ENCODE measurements at places on chromosomes 3 and 15. TPM values are rescaled to one million over a fixed set of nuclear protein-coding genes. Genes with fewer than 3 reads are reported as not detected.

GCSAM gene
- 1.4 TPM for total RNA-seq

PARP15 gene
- total RNA-seq, result 2.7 TPM

SCN5A gene
- total RNA-seq, result 0.23 TPM

GOLGA8O gene
- total RNA-seq, result not detected

PIAS1 gene
- total RNA-seq, result 40.9 TPM

GOLGA8G gene
- total RNA-seq, result 7.9 TPM

CYP11A1 gene
- total RNA-seq, result 45.9 TPM

GOLGA8T gene
- total RNA-seq, result not detected

PLIN1 gene
- 1.5 TPM for total RNA-seq

INTS14 gene
- total RNA-seq, result 39.4 TPM

GNB4 gene
- 11.9 TPM for total RNA-seq

DNA sequence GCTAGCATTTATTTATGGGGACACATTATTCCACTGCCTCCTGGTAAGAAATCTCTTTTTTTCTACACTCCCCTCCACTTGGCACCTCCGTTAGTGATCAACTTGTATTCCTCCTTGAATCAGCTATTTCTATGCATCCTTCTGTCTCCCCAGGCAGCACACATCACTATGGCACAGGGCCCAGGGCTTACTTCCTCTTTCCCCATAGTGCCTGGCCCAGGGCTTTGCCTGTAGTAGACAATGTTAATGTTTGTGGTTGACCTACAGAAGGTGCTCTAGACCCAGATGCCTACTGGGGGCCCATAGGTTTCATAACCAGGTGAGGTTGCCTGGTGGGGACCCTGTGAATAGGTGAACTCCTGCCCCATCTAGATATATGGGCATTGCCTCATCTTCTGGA, 44.9 kb downstream of the EPHB1 start:
- no peaks in the 10 kb centered on the region for H3K4me1 ChIP-seq
- H3K27me3 ChIP-seq, result no peaks in the 10 kb centered on the region
- no peak for DNase-seq

DNA sequence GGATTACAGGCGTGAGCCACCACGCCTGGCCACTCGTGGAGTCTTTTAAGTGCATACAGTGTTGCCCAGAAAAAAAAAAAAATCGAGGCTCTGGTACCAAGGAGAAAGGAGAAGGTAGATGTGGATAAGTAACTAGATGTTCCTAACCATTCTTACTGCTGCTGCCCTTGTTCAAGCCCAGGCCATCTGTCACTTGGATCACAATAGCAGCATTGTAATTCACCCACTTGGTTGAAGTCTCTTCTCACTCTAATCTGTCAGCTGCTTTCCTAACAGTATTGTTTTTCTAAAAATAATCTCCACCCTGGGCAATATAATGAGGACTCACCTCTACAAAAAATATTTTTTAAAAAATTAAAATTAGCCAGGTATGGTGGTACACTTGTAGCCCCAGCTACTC, 58.0 kb upstream of the CRTC3 start:
- no peak overlapping the region for H3K27ac ChIP-seq
- no peak for DNase-seq
- no peaks in the 10 kb centered on the region for H3K4me1 ChIP-seq
- no peak overlapping the region for H3K4me3 ChIP-seq

DNA sequence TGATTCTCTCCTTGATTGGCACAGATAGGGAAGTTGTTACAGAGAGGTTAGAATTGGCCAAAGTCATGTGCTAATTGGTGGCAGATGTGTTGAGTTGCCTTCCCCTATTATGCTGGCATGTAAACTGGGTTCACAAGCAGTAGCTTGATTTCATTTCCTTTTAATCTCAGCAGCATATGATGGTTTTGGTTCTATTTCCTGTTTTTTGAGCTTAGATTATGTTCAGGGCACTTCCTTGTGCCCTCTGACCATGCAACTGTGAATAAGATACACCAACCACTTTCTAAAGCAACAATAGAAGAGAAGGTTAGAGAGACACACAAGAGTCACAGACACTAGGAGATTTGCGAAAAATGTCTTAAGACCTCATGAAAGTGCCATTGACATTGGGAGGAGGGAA, 16.5 kb downstream of the HPS3 start:
- no peaks in the 10 kb centered on the region for H3K27me3 ChIP-seq
- H3K27ac ChIP-seq, result no peak overlapping the region
- H3K36me3 ChIP-seq, result no peaks in the 10 kb centered on the region
- no peak overlapping the region for H3K4me3 ChIP-seq
- H3K4me1 ChIP-seq, result no peaks in the 10 kb centered on the region

GRCh38 chr3:115659253-115660220, 36.2 kb downstream of the GAP43 start:
- H3K36me3 ChIP-seq, result no peaks in the 10 kb centered on the region
- no peaks in the 10 kb centered on the region for H3K4me1 ChIP-seq
- peak overlapping the region; percentile 57 for H3K4me3 ChIP-seq
- no peaks in the 10 kb centered on the region for H3K27me3 ChIP-seq
- DNase-seq, result no peak
- H3K27ac ChIP-seq, result peak overlapping the region; percentile 86

DNA sequence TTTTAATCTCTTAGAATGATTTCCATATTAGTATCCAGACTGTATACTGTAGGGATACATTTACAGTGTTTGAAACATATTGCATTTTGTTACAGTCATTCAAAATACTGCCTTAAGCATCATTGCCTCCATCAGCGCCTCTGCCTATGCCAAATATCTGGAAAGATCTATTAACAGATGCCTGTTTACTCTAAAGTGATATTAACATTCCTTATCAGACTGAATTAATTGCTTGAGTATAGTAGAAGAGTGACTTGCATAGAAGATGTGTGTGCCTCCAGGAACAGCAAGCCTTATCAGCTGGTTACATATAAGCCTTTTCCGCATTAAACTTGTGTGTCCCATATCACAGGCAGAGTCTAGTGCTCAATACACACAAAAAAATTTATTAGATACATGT, 379.1 kb downstream of the CADM2 start:
- H3K4me3 ChIP-seq, result no peak overlapping the region
- H3K27ac ChIP-seq, result no peak overlapping the region
- H3K4me1 ChIP-seq, result no peaks in the 10 kb centered on the region
- no peaks in the 10 kb centered on the region for H3K36me3 ChIP-seq
- no peak for DNase-seq

GRCh38 chr3:126039870-126040269, 44.1 kb downstream of the SLC41A3 start:
- no peak for DNase-seq
- no peak overlapping the region for H3K4me3 ChIP-seq
- no peaks in the 10 kb centered on the region for H3K36me3 ChIP-seq
- no peaks in the 10 kb centered on the region for H3K4me1 ChIP-seq

DNA sequence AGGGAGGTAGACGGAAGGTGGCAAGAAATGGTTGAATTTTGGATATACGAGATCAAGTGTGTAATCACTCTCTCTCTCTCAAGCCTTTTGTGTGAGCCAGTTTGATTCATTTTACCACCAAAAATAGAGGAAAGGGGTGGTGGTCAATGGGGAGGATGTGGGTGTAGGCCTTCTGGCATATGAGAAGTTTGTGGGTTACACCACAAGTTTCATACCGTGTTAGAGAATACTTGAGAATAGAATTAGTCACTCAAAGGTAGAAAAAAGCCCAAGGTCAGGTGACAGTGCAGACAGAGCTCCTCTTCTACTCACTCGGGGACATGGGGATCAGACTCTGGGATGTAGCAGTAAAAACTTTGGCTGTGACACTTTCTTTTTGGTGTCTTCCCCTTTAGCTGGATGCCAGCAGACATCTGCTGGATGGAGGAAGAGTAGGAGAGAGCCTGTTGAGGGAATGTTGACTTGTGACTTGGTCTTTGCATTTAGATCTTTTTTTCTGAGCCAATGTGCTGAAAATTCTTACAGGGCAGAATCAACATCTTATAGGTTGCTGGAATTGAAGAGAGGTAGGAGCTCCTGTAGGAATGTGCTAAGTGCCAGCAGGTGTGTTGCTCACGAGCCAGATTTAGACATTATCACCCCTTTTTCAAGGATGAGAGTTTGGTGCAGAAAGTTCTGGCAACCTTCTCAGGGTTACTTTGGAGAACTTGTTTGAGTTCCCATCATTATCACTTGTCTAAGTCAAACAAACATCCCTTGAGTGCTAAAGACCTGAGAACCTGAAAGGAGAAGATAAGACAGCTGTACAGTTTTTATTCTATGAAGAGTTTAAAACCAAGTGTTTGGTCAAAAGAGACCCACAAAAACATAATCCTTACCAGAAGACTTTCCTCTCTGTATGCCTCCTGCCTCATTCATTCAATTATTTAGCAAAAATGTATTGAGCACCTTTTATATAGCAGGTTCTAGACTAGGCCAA, 43.9 kb upstream of the RYK start:
- DNase-seq, result no peak
- no peaks in the 10 kb centered on the region for H3K4me1 ChIP-seq
- H3K36me3 ChIP-seq, result no peaks in the 10 kb centered on the region
- H3K4me3 ChIP-seq, result no peak overlapping the region

- H3K27me3 ChIP-seq, result no peaks in the 10 kb centered on the region
- no peaks in the 10 kb centered on the region for H3K36me3 ChIP-seq
- no peak overlapping the region for H3K4me3 ChIP-seq
- H3K27ac ChIP-seq, result no peak overlapping the region
Measured at GRCh38 chr3:28206479-28206878, 34.9 kb upstream of the CMC1 start.

- DNase-seq, result no peak
- H3K27me3 ChIP-seq, result no peaks in the 10 kb centered on the region
- no peak overlapping the region for H3K27ac ChIP-seq
- no peak overlapping the region for H3K4me3 ChIP-seq
Measured at GRCh38 chr3:151918253-151919029, 45.0 kb downstream of the SUCNR1 start.

GRCh38 chr3:194536871-194537637, 50.3 kb upstream of the ATP13A3 start:
- H3K4me3 ChIP-seq, result no peak overlapping the region
- DNase-seq, result peak; percentile 83
- H3K27me3 ChIP-seq, result no peaks in the 10 kb centered on the region
- H3K27ac ChIP-seq, result peak overlapping the region; percentile 15

- H3K4me1 ChIP-seq, result no peaks in the 10 kb centered on the region
- H3K36me3 ChIP-seq, result no peaks in the 10 kb centered on the region
- no peaks in the 10 kb centered on the region for H3K27me3 ChIP-seq
- H3K4me3 ChIP-seq, result no peak overlapping the region
Measured at GRCh38 chr15:85826756-85827515, 32.2 kb upstream of the KLHL25 start.

GRCh38 chr15:100981086-100981485, 61.9 kb downstream of the LRRK1 start:
- H3K27me3 ChIP-seq, result no peaks in the 10 kb centered on the region
- no peaks in the 10 kb centered on the region for H3K36me3 ChIP-seq
- H3K4me1 ChIP-seq, result peaks cover under 1% of the 10 kb centered on the region
- no peak overlapping the region for H3K4me3 ChIP-seq

DNA sequence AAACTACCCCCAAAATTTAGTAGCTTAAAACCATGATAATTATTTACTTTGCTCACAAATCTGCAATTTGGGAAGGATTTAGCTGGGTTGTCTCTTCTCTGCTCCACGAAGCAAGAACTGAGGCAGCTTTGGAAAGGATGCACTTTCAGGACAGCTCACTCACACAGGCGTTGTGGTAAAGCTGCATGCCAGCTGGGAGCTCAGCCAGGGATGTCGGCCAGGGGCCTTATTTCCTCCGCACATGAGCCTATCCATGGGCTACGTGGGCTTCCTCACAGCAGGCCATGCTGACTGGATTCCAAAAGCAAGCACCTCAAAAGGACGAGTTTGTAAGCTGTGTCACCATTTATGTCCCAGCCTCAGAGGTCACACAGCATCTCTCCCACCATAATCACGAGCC, 301.3 kb upstream of the IGF1R start:
- H3K4me1 ChIP-seq, result no peaks in the 10 kb centered on the region
- H3K4me3 ChIP-seq, result no peak overlapping the region
- H3K27me3 ChIP-seq, result no peaks in the 10 kb centered on the region
- no peak overlapping the region for H3K27ac ChIP-seq
- H3K36me3 ChIP-seq, result no peaks in the 10 kb centered on the region
- no peak for DNase-seq

DNA sequence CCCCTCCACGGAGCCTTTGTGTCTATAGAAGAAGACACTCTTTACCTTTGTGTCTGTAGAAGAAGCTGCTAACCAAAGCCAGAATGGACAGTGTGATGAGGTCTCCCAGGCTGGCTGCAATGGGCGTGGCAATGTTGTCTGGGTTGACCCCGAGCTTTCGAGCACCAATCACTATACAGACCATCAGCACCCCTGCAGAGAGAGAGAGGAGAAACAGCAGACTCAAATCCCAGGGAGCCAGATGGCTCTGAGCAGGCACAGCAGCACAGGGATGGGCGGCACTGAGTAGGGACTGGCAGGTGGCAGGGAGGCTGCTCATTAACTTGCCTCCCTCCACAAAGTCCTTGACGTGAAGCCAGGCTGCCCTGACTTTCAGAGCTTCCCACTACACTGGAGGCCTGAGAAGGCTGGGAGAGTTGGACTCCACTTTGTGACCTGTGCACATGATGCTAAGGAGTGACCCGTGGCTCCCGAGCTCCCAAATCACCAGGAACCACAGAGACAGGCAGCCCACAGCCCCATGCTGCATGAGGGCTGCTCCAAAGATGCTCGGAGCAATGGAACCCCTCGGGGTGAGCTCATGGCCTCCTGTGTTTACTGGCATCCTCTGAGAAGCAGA, 53.9 kb downstream of the ROPN1B start:
- no peaks in the 10 kb centered on the region for H3K4me1 ChIP-seq
- DNase-seq, result no peak
- H3K36me3 ChIP-seq, result no peaks in the 10 kb centered on the region
- no peak overlapping the region for H3K4me3 ChIP-seq

DNA sequence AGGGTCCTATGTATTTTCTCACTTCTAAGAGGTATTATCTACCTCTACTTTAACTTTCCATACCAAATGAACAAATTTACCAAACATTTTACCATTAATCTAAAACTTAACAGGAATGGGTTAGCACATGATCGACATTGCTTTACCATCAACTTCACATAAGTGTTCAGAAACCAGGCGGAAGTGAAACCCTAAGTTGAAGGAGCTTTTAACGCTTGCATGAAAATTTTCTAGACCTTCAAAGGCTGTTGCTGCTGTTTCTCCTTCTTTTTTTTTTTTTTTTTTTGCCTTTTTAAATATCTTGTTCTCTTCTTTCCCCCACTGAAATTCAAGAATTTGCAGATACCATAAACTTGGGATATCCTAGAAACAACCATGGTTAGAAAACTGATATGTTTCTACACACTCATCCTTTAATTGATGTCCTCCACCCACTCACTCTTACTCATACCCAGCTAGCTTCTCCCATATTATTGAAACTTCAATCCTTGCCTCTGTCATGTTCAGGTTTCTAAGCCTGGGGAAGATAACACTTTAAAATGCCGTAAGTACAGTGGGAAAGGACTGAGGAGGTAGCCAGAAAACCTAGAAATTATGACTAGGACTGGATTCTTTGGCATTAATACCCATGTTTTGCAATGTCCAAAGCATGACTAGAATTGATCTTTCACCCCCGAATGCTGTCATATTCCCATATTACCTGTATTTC, 24.7 kb downstream of the MYO5A start:
- no peak overlapping the region for H3K4me3 ChIP-seq
- DNase-seq, result no peak
- no peaks in the 10 kb centered on the region for H3K27me3 ChIP-seq
- H3K27ac ChIP-seq, result no peak overlapping the region
- H3K4me1 ChIP-seq, result no peaks in the 10 kb centered on the region

- no peak for DNase-seq
- no peaks in the 10 kb centered on the region for H3K4me1 ChIP-seq
Measured at GRCh38 chr3:133457465-133458067, 57.7 kb downstream of the BFSP2 start.
